ENCODE measurements at places on chromosomes 6 and 20. TPM values are rescaled to one million over a fixed set of nuclear protein-coding genes. Genes with fewer than 3 reads are reported as not detected.

TMEM200A gene
- total RNA-seq = 17.9 TPM

HLA-DRB1 gene
- 267 TPM for total RNA-seq

DNA sequence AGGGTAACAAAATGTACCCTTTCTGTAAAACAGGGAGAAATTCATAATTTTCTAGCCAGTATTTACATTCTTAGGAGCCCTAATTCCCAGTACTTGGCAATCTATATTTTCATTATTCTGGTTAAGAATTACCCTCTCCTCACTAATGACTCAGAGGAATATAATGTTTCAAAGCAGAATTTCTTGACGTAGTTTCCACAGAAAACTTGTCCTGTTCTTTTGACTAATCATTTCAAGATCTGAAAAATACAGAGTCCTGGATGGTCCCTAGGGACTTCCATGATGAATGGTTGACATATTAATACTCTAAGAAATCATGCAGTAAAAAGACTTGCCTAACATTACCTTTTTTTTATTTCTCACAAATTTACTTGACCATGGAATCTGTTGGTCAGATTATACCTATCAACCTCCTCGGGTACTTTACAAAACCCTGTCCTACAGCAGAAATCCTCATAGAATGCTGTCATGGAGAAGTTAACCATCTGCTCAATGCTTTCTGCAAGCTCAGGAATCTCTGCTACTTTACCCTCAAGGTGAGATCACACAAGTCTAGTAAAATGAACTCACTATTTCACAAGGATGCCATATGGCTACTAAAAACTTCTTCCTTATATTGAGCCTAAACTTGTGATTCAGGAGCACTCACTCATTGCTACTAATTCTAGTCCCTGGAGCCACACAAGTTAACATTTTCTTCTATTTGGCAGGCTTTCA is 202.1 kb upstream of the CNR1 start:
- no peak for DNase-seq

DNA sequence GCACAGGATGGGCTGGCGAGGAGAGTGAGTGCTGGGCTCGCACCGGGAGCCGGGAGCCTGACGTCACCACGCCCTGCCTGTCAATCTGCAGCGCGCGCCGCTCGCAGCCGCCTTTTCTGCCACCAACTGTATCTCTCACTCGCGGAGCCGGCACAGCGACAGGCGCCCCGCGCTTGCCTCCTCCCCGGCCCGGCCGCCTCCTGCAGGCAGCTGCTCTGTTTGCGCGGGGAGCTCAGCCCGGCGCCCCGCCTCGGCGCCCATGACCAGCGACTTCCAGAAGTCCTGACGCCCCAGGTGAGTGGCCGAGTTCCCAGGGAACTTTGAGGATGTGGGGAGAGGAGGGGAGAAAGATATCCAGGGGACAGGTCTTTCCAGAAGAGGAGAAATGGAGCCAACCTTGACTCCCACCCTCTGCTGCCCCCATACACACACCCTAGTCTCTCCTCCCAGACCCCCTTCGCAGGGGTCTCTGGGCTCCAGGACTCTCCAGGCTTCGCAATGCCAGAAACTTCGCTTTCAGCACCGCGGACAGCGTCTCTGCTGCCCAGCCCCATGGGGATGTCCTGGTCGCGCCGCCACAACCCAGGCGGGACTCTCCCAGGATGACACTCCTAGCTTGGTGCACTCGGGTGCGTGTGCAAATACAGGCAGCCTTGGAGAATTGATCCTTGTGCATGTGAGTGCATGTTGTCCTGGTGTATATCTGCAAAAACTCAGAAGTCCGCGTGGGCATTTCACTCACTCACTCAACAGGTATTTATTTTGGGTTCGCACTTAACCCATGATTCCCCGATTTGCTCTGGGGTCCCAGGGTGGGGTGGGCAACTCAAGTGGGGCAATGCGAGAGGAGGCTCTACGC is at the start of gene GPR6:
Gene GPR6, plus strand, starts transcription at position 138 of the 859 bp plus-strand sequence. CDS start 802 bp downstream, outside the sequence.
- peak; percentile 84 for DNase-seq

- DNase-seq = no peak
These were observed 72.5 kb downstream of the PTPN1 start for GRCh38 chr20:50582591-50583234.

- DNase-seq = peak; percentile 32
These were observed 81.5 kb downstream of the RTN4IP1 start for GRCh38 chr6:106547601-106548453.

All from kidney (tissue), 22 donors.